ENCODE measurements at places on chromosomes 11 and 22.

DNA sequence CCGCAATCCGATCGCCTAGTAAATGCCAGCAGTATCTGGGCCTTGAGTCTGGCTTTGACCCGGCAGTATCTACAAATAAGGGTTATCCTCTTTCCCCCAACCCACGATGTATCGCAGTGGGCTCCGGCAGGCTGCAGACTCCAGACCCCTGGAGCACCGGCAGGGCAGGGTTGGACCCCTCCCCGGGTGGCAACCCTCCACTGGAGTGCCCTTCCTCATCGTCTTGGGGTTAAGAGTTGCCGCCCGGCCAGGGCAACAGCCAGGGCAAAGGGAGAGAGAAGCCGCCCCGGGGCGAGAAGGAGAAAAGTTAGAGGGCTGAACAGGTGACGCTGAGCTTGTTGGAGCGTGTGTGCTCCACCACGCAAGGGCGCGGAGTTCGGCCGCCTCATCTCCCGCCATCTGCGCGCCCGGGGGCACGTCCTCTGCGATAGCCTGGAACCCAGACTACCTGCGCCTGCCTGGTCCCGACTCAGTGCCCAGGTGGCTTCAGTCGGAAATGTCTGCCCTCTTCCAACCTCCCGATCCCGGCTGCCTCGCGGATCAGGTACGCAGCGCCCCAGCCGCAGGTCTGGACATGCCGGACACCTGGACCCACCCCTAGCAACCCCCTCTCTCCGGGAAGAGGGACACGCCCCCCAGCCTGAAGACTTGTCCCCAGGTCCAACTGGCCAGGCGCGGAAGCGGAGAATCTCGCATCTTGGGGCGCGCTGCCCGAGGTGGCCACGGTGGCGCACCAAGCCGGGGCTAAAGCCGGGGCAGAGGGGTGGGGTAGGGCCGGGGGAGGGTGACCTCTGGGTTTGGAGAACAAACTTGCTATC lies 1.2 kb downstream of the DSCAML1 start:
- DNase-seq, result peak; percentile 70

DNA sequence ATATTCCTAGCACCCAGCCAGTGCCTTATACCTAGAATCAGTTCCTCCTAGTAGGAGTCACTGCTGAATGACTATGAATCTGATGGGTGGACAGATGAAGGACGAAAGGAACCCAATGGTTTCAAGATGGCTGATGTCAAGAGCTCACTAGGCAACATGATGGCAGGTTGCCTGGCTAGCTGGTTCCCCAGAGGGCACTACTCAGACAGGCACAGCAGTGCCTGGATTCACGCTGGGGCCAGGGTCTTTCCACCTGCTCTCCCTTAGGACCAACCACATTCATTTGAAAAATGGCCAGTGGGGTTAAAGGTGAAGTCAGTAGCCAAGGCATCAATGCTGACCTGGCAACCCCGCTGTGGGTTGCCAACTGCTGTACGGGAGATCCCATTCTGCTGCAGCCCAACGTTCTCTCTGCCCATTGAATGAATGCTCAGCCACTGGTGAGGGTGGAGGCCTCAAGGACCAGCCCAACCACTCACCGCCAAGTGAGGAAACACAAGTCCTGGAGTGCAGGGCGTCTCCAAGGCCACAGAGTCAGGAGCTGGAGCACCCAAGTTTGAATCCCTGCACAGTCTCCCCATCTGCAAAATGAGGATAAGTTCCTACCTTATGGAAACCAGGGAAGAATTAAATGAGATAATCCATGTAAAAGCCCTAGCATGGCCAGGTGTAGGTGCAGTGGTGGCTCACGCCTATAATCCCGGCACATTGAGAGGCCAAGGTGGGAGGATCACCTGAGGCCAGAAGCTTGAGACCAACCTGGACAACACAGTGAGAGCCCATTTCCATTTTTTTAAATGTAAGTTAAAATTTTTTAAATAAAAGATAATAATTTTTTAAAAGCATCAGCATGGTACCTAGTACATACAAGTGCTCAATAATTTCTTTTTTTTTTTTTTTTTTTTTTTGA lies 12.4 kb downstream of the MYH9 start:
- DNase-seq, result no peak

- DNase-seq, result peak; percentile 75
These were observed 177.9 kb upstream of the CADM1 start for GRCh38 chr11:115682101-115682500.

DNA sequence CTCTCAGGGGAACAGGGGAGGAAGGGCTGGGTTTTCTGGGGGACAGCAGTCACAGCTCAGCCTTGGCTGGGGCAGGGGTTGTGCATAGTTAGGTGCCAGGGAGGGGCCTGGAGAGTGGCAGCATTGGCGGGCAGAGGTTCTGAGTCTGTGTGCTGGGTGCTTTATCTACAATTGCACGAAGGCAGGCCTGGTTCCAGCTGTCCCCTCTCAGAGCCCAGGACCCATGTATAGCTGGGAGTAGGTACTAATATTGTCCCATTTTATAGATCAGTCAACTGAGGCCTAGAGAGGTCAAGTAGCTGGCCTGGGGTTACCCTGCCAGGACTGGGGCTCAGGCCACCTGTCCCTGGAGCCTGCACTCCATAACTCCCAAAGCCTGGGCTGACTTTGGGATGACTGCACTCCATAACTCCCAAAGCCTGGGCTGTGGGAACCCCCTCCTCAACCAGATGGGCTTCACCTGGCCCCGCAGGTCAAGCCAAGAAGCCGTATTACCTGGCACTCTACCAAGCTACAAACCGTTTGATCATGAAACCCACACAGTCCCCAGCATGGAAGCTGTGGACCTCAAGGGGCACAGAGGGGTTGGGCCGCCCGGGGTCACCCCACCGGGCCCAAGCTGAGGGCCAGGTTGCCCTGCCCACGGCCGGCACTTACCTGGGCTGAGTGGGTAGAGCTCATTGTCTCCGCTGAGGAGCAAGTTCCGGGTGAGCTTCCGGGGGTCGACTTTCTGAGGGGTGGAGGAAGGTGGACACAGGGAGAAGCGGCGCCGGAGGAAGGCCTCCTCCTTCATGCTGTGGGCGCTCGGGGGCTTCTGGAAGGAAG lies 36.5 kb downstream of the OSBPL5 start:
- DNase-seq, result no peak

GRCh38 chr11:73375830-73376159 lies 404 bp upstream of the RELT start:
- no peak for DNase-seq
